Activated CD8-positive, alpha-beta memory T cell treated with anti-CD3 and anti-CD28 coated beads for 24 hours (primary cell): ENCODE measurements at places on chromosomes 6 and 20.

DNA sequence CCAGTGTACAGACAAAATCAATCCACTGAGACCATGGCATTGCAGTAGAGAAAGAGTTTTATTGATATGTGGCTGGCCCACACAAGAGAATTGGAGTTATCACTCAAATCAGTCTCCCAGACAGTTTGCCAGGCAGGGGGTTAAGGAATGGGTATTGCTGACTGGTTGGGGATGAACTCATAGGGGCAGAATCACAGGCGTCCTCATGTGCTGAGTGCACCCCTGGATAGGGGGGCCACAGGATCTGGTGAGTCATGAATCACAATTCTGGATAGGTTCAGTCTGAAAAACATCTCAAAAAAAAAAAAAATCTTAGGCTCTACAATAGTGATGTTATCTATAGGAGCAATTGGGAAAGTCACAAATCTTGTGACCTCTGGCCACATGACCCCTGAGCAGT is 29.5 kb upstream of the ILRUN start:
- DNase-seq = no peak

DNA sequence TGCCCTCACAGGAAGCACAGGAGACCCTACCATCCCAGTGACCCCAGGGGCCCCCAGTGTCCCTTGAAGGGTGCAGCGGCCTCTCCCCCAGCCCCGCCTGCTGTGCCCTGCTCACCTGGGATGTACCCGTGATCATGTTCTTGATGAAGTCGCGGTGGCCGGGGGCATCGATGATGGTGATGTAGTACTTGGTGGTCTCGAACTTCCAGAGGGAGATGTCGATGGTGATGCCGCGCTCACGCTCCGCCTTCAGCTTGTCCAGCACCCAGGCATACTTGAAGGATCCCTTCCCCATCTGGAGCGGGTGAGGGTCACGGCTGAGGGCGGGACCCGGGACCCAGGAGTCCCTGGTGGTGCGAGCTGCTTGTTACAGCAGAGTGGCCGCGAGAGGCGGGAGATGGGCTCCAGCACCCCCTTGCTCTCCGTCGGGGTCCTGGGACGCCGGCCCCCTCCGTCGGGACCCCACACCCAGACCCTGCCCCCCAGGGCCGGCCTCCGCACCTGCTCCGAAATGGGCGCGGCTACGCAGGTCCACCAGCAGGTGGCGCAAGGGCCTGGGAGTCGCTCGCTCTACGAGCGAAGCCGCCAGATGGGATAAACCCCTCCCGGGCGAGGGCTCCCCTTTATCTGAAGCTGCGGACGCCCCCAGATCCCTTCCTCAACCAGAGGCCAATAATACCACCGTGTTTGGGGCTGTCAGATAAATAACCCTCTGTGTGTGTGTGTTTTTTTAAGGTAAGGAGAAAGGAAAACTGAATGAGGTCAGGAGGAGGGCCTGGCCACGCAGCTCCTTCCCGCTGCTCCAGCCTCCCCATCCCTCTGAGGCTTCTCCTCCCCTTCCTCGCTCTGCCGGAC is 2.9 kb downstream of the EEF1A2 start:
- peak; percentile 91 for DNase-seq

- DNase-seq = no peak
Observed at GRCh38 chr6:82251942-82252341, 4.4 kb upstream of the IBTK start.

DNA sequence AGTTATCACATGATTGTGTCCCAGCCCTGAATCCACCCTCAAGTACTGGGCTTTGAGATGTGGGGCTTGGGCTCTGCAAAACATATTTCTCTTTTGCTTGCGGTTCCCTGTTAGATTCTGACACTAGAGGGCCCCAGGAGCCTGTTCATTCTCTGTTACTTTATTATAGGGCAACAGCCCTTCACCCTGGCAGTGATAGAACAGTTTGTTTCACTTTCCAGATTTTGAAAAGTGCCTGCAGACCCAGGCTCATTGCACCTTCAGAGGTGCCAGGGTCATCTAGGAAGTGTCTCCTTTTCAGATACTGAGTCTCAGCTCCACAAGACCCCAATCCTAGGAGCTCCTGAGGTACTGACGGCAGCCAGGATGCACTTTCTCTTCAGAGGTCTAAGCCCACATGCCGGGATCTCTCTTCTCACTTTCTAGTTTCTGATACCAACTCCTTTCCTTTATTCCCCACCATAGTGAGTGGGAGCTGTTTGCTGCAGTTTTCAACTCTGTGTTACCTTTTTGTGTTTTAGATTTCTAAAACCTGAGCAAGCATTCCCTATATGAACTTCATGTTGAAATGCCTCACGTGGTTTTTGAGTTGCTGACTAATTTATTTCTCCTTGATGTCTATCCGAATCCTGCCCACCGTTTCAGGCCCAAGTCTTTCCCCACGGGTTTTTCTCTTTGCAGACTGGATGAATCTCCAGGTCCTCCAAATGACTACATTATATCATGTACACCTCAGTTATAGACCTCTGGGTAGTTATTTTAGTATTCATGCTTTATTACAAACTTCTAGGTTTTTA is 10.9 kb downstream of the ABT1 start:
- peak; percentile 70 for DNase-seq

DNA sequence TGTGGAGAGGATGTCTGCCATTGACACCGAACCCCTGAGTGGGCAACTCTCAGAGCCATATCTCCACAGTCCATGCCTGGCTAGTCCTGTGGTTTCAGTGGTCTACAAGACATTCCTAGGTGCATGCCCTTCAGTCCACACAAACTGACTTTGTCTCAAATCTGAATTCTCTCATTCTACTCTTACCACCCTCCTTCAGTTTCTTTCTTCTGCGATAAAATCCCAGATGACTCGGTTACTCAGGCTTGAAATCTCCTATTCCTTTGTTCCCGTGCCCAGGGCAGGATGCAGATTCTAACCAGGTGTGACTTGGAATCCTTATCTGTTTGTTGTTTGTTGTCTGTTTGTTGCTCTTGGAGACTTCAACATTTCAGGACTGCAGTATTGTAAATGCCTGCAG is 9.3 kb downstream of the CDS2 start:
- DNase-seq = no peak

DNA sequence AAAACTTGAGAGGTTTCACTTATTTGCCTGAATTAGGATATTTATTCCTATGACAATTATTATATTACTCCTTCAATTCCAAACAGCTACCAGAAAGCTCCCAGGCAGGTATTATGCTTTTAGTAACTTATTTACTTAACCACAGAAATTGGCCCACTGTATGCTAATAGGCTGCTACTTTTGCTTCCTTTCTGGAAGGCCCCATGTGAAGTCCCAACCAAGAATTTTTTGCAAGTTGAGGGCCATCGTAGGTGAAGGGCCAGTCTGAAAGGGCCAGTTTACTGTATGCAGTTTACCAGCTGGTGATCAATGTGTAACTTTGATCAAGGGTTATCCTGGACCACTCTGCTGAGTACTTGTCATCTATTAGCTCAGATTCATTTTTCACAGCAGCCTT is 45.0 kb downstream of the EDN1 start:
- no peak for DNase-seq

DNA sequence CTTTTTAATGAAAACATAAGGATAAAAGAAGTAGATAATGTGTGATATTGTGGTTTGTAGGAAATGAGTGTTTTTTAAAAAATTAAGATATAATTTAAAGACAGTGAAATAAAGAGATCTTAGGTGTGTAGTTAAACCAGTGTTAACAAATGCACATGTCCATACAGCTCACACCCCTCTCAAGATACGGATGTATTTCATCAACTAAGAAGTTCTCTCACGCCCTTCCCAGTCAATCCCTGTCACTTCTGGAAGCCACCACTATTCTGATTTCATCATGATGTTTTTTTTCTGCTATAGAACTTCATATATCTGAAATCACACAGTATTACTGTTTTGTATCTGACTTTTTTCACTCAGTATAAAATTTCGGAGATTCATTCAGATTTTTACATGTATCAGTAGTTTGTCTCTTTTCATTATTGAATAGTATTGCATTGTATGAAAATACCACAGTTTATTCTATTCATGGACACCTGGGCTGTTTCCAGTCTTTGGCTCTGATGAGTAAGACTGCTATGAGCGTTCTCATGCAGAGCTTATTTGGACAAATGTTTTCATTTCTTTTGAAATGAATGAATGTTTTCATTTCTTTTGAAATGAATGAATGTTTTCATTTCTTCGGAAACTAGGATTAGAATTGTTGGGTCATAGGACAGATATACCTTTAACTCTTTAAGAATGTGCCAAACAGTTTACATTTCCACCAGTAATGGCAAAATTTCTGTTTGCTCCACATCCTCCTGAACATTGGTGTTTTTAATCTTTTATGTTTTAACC is 49.7 kb upstream of the ELOVL5 start:
- DNase-seq = no peak

DNA sequence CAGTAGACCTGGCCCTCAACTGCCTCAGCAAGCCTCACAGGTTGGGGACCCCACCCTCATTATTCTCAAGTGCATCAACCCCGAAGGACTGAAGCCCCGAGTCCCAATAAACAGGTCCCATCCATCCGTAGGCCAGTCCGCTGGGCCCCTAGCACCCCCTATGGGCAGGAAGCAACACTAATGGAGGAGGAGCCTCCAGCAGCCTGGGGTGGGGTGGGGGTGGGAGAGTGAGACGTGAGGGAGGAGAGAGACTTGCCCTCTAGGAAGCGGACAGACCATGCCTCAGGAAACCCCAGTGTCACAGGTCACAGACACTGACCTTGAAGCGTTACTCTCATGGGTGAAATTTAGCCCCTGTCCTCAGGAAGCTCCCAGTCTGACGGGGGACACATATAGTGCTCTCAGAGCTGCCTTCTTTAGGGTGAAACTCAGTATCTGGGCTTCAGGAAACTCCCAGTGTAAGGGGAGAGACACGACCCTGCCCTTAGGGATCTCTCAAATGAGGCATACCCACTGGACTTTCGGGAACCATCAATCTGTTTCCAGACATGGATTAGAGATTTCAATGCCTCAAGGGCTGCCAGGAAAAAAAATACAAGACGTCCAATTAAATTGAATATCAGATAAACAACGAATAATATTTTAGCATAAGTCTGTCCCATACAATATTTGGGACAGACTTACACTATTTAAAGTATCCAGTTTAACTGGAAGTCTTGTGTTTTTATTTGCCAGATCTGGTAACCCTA is 125.8 kb downstream of the MRPL14 start:
- no peak for DNase-seq

- no peak for DNase-seq
Observed at GRCh38 chr6:105988321-105988720, 97.8 kb upstream of the PRDM1 start.

- no peak for DNase-seq
Observed at GRCh38 chr6:153058291-153058690, 55.8 kb upstream of the MTRF1L start.

GRCh38 chr6:163260111-163260895 is 154.2 kb upstream of the QKI start:
- DNase-seq = no peak

- no peak for DNase-seq
Observed at GRCh38 chr6:22784601-22785410, 215.4 kb downstream of the HDGFL1 start.

- DNase-seq = no peak
Observed at GRCh38 chr6:14134211-14134910, 16.8 kb downstream of the CD83 start.

DNA sequence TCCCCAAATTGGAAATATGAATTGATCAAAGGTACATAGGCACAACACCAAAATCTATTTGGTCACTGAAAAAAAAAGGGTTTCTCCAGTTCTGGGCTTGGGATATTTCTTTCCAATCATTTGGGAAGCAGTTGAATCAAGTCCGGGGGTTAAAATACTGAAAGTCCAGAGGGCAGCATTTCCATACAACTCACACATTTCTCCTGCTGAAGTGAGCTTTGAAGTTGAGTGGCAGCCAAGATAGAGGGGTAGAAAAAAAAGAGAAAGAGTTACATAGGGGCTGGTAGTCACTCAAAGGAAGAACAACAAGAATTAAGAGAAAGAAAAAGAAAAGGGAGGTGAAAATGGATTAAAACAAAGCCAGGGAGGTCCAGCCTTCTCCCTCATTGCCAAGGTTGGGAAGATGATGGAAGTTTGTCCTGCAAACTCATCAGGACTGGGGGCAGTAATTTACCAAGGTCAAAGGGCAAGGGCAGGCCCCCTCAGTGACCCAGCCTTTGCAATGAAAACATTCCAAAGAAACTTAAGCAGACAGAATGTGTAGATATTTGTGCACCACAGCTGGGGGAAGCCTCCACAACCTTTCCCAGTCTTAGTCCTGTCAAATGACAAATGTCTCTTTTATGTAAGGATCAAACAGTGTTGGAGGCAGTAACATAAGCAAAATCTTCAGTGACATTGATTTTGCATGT is 525.3 kb upstream of the JARID2 start:
- DNase-seq = no peak

- DNase-seq = no peak
Observed at GRCh38 chr6:25137480-25137879, 141.7 kb upstream of the CARMIL1 start.

DNA sequence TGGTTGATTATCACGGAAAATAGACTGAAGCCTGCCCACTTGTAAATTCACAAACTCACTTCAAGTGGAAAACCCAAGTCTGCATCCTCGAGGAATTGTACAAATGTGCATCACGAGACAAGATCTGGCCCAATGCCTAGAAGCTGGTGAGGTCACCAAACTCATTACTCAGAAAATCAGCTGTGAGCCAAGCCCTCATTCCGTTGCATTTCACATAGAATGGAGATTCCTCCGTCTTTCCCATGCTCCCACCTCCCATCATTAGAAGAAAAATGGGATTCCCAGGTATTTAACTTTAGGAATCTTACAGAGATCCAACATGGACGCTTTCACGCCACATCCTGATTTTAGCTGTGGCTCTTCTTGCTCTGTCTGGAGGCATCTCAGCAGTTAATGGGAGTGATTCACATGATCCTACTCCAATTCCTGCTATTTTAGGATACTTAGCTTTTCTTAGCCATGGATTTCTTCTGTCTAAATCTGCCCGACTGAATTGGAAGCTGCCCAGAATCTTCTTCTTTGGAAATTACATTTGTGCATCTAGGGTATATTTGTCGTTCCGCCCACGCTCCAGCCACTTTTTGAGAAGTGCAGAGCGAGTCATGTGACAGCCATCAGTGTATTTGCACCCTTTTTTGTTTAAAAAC is 68.7 kb upstream of the STMND1 start:
- DNase-seq = no peak

DNA sequence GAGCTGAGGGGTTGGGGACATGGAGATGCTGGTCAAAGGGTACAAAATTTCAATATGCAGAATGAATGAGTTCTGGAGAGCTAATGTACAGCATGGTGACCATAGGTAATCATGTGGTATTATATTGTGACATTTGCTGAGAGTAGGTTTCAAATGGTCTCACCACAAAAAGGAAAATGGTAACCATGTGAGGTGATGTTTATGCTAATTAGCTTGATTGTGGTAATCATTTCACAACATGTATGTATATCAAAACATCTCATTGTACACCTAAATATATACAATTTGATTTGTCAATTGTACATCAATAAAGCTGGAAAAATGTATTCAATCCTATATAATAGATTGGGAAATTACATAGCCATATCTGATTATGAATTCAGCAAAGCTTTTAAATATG is 29.5 kb upstream of the TMEM14A start:
- DNase-seq = no peak
